ENCODE measurements at places on chromosomes 4 and X.

DNA sequence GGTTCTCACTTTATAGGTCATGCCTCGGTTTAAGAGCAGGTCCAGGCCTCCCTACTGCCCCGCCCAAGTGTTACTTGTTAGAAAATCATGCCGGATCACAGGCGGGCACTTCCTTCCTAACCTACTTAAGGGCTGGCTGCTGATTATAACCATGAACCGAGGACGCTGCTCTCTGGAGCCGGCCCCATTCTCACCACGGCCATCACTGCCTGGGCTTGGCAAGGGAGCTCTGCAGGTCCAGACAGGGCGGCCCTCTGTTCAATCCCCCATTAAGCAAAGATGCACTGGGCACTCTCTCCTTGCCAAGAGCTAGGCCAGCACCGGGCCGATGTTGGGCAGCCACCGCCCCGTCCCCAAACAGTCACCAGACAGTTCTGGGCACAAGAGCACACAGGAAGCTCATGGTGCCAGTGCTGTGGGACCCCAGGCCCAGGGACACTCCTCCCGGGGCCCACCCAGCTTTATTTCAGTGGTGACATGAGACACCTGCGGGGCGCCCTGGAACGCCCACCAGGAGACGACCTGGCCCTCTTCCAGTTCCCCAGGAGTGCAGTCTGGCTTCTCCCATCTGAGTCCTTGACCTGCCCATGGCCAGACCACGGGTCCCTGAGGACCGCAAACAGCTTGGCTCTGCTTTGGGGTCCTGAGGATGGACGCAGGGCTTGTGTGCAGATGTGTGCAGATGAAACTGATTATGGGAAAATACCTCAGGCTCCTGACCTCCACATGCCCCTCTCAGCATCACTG lies 44.0 kb downstream of the ABLIM2 start:
- no peak for DNase-seq

- DNase-seq = no peak
Observed at GRCh38 chrX:41178201-41178600, 93.0 kb downstream of the USP9X start.

DNA sequence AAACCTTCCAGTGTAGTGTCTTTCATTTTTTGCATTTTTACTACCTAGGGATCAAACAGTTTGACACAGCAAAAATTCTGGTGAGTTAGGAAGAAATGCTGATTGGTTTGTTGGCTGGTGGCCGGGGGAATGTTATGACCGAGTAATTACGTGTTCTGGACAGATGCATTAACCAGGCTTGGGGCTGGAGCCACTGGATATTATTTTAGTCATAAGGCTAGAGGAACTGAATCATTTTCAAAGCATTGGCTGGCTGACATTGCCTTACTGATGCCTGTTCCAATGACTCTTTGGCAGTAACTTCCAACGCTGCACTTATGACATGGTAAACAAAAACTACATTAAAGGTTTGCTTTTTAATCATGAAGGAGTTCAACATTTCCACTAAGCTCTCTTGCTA lies 84.6 kb downstream of the FBXO8 start:
- DNase-seq = no peak

GRCh38 chrX:10090319-10090718 lies 66.5 kb upstream of the CLCN4 start:
- DNase-seq = no peak

GRCh38 chr4:138576684-138577083 lies 334.5 kb upstream of the SLC7A11 start:
- DNase-seq = no peak

DNA sequence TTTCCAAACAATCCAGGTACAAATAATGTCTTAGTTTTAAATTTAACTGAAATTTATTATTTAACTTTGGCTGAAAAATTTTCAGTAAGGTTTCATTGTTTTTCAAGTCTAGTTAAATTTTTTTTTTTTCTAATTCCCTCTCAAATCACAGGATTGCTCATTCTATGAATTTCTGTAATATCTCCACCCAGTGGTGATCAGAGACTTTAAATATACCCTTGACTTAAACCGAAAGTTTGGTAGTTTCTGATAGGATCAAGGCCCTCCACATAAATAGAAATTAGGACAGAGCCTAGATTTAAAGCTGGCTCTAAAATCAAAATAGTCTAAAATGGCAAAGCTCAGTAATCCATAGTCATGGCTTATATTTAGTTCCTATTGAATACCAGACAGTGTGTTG lies 175.4 kb downstream of the TBCK start:
- DNase-seq = no peak

DNA sequence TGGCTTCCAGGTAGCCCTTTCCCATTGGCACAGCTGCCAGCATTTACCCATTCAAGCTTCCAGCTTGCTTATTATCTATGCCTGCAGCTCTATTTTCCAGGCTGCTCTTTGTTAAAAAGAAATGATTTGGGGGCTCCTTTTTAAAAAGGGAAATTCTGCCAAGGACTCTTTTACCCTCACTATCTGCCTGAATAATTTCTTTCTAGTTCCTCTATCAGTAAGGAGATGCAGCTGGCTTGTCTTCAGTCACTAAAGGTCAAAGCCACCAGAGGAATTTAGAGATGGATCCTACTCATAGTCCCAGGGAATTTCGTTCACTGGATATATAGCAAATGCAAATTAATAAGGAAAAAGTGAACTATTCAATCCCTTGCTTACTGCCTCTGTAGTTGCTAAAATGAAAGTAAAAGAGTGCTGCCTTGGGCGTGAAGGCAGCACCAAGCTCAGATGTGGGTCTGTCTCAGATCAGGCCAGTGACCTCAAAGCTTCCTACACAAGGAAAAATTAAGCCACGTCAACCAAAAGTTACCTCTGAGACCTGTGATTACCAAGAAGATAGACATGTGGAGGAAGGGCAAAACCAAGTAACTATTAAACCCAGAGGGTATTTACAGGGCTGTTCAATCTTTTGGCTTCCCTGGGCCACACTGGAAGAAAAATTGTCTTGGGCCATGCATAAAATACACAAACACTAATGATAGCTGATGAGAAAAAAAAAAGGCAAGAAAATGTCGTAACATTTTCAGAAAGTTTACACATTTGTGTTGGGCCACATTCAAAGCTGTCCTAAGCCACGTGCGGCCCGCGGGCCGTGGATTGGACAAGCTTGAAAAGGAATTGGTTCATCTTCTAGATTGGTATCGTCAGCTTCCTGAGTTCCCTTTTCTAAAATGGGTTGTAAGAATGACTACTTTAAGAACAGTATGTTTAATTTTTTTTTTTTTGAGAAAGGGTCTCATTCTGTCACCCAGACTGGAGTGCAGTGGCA lies 5.3 kb downstream of the ARSF start:
- DNase-seq = no peak

GRCh38 chr4:71239365-71239764 lies 99.5 kb upstream of the SLC4A4 start:
- DNase-seq = no peak

DNA sequence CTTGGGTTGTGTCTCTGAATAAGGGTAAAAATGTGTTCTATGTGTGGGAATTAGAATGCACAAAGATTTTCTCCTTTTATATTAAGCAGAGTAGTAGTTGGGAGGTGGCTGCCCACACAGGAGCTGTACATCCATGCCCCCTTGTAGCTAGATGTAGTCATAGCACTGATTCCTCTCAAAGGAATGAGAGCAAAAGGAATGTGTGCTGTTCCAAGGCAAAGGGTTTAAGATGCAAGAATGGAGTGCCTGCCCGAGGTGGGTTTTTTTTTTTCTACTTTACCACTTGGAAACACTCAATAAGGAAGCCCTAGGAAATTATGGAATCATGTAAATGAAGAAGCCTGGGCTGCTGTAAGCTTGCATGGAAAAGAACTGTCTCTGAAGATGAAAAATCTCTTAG lies 2183.2 kb upstream of the AGA start:
- no peak for DNase-seq
